ENCODE measurements at places on chromosomes 3 and 15.
A peak's percentile ranks its signal among the peaks of the same experiment; 100 is the strongest.

GRCh38 chr3:169497567-169498257 is 165.8 kb downstream of the MECOM start:
- DNase-seq, result no peak

DNA sequence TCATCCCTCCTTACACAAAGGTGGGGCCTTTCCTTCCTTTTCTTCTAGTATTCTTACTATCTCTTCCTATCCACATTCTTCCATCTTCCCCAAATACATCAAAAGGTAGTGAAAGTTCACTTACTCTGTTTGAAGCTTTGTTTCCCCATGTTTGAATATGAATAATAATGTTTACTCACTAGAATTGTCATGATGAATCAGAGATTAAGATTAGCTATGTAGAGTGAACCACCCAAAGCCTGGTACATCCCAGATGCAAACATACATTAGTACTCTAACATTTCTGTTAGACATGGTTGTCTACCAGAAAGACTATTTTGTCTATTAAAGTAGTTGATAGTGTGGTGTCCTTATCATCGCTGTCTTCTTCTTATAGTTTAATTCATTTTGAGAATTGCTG is 327.1 kb upstream of the TBC1D5 start:
- DNase-seq, result no peak

- DNase-seq, result no peak
Observed at GRCh38 chr3:170419557-170420087, 954 bp downstream of the CLDN11 start.

GRCh38 chr3:197430934-197431333 is 124.8 kb downstream of the BDH1 start:
- DNase-seq, result no peak

DNA sequence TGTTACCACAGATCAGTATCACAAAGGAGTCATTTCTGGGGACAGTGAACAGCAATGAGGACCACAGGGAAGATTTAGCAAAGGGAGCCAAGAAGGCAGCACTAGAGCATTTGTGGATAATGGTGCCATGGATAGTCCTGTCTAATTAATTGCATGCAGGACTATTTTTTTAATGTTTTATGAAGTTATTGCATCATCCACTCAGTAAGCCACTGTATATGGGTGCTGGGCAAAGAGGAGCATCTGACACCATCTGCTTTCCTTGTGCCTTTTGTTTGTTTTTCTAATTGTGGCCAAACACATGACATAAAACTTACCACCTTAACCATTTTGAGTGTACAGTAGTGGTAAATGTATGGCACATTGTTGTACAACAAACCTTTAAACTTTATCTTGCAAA is 301.1 kb upstream of the LRRFIP2 start:
- no peak for DNase-seq

GRCh38 chr3:147652651-147653366 is 243.6 kb downstream of the ZIC1 start:
- no peak for DNase-seq

DNA sequence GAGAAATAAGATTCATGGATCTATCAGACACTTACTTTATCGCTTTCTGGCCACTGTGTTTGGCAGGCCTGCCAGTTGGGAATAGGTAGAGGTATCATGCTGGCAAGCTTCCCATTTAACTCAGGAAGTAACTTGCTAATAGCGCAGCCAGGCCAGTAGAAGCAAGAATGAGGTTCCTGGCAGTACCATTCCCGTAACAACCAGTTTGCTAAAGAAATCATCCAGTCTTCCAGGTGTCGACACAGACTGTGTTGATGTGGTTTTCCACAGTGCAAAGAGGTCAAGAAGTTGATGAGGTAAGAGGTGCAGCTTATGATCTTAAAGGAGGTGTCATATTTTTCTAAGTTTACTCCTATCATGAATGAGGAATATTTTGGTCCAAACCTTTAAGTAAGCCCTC is 46.2 kb downstream of the DPH6 start:
- DNase-seq, result no peak

- no peak for DNase-seq
Observed at GRCh38 chr15:67085237-67085817, 19.9 kb downstream of the SMAD3 start.

- DNase-seq, result no peak
Observed at GRCh38 chr3:156964577-156964976, 138.4 kb downstream of the LEKR1 start.

DNA sequence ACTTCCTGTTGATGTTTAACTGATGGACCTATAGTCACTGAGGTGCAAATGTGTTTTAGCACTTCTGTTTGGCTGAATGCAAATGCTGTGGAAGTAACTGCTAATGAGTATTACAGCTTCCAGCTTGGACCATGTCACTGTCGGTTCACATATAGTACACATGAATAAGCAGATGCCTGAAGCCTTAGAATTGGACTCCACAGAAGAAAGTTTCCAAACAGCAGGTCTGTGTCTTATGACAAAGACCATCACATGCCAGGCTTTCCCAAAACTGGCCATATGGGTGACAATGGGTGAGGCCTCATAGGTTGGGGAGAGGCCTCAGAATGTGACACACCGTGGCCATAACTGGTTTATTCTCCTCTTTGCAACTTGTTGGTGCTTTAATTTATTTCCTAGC is 241.8 kb downstream of the WNT5A start:
- no peak for DNase-seq

GRCh38 chr3:15496341-15496664 is 25.2 kb downstream of the COLQ start:
- no peak for DNase-seq

DNA sequence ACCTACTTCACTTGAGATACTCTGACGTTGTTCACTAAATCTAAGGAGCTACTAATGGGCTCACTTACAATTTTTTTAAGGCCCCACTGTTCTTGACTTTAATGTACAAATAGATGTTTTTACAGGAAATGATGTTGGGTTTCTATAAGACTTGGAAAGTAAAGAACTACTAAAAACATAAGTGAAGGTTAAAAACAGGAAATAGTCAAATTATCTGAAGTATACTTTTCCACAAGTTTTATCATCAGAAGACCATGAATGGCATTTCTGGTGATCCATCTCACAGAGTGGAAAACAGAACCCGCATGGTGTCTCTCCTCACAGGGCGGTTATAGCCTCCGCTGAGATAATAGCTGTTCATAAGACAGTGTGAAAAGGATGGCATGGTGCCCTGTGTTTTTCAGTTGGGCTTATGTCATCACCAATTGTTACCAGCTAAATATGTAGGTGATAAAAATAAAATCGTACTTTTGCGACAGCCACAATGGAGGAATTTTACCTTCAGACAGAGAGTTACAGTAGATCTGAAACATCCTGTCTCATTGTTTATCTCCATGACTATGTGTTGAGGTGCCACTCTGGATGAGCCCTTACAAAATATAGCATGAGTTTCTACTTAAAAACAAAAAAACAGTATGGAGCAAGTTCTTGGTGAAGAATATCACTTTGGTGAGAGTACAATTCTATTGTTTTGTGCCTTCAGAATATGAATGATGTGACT is 462.4 kb downstream of the RAP2B start:
- DNase-seq, result no peak

- no peak for DNase-seq
Observed at GRCh38 chr3:107394502-107394901, 17.3 kb downstream of the CCDC54 start.

- peak; percentile 84 for DNase-seq
Observed at GRCh38 chr15:52558196-52558595, 10.6 kb downstream of the ARPP19 start.

DNA sequence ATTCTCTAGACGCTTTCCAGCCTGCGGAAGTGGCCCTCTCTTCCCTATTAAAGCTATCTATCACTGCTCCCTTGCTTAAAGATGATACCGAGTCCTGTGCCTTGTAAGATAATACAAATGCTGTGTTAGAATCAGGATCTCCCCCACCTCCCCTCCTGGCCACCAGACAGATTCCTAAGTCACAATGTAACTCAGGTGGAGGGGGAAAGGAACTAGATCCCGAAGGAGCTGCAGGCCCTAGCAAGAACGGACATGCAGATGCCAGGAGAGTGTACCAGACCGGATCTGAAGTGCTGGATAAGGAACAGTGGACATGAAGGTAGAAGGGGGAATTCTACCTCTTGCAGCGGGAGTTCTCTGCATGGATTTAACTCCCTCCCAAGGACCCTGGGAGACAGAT is 230.7 kb upstream of the LYSMD4 start:
- DNase-seq, result peak; percentile 55

- DNase-seq, result no peak
Observed at GRCh38 chr3:37703626-37704025, 158.1 kb upstream of the CTDSPL start.

GRCh38 chr3:190497811-190498210 is 16.1 kb upstream of the IL1RAP start:
- no peak for DNase-seq

DNA sequence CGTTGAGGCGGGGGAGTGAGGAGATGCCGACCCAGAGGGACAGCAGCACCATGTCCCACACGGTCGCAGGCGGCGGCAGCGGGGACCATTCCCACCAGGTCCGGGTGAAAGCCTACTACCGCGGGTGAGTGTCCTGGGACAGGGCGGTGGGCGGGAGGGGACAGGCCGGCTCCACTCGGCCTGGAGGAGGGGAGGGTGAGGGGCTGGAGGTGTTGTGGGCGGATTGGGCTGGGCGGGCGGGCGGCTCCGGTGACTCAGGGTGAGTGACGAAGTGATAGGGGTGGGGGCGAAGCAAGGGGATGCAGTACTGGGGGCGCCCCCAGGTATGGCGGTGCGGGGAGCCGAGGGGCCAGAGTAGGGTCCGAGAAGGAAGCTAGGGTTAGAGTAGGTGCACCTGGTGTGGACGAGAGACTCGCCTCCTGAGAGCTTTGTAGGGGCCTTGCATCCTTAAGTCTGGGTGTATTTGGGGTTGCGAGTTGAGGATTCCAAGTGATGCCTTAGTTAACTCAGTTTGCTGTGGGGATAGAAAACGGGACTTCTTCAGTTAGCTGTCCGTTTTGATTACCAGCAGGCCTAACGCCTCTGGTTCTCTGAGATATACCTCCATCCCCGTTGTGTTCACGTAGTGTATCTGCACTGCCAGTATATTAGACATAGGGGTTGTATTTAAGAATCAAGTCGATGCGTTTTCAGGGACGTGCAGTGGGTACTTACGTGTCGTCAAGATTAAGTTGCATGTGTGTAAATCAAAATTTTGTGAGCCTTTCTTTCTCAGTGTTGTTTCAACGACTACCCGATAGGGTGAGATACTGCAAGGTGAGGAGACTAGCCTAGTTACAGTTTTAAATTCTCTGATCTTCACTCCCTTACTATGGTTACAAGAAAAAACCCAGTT is 670 bp downstream of the PRKCI start:
- peak; percentile 55 for DNase-seq

- DNase-seq, result no peak
Observed at GRCh38 chr3:178304758-178305467, 231.3 kb upstream of the KCNMB2 start.

DNA sequence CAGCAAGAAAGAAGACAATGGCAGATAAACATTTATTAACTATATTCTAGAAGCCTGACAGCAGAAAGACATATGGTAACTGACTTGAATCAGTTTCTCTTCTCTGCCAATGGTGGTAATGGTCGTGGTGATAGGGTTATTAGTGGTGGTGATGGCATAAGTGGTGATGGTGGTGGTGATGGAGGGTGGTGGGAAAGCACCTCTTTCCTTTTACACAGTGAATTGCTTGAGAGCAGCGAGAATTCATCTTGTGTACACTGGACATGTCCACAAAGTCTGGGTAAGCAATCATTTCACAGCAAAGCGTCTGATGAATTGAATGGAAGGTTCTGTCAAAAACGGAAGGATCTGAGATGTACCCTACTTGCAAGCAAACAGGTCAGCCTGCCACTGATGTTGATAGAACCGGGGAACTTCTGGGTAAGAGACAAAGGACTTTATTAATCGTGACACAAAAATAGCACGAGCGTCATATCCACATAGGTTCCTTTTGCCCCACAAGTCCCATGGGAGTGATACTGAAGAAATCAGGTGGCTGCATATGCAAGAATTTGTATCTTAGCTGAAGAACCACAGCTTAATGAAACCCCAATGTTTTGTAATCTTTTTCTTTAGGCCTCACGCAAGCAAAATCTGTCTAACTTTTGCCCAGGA is 23.5 kb upstream of the TBC1D5 start:
- DNase-seq, result no peak

DNA sequence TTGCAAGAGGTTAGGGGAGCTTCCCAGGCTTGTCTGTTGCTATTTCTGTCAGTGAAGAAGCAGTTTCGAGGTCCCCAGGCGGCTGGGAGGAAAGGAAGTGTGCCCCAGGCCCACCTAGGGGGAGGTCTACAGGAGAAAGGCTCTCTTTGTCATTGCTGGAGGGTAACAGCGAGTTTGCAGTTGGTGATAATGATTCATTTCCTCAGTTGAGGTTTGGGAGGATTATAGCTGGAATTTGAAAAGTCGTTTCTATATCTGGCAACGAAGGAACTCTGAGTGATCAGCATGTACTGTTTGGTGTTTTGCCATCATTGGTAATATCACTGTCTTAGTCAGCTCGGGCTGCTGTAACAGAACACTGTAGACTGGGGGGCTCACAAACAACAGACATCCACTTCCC is 65.5 kb upstream of the UBE3A start:
- DNase-seq, result no peak

GRCh38 chr15:77228828-77229227 is 157.9 kb upstream of the TSPAN3 start:
- no peak for DNase-seq

DNA sequence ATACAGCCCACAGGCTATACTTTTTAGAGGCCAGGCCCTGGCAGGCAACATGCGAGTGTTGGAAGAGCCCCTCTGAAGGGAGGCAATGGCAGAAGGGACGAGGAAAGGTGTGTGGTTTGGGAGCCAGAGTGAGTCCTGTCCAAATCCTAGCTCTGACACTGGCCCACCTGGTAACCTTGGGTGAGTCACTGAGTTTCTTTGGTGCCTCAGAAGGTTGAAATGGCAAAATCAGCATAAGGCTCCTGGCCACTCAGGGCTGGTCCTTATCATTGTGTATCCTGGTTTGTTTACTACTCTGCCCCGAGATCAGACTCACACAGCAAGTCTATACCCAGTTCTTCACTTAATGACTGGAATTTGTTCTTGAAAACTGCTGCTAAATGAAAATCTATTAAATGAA is 71.4 kb upstream of the TLE3 start:
- DNase-seq, result no peak

GRCh38 chr3:44903751-44904150 is 29.3 kb downstream of the TGM4 start:
- DNase-seq, result no peak

DNA sequence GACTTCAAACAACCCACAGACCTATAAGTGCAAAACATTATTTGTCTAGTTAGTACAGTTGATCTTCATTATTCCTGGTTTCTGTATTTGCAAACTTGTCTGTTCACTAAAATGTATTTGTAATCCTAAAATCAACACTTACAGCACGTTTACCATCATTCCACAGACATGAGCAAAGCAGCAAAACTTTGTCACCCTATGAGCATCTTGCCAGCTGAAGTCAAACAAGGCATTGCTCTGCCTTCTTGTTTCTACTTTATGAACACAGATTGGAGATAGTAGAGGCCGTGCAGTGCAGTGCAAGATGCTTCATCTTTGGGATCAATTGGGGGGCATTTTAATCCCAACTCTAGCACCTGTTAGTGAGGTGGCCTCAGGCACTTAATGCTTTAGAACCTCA is 202.1 kb downstream of the NLGN1 start:
- no peak for DNase-seq

GRCh38 chr3:132231633-132232032 is 85.6 kb upstream of the ACP3 start:
- DNase-seq, result no peak

GRCh38 chr15:57705746-57706404 is 639 bp upstream of the POLR2M start:
- no peak for DNase-seq
